ENCODE measurements at places on chromosomes 3 and 15. TPM values are rescaled to one million over a fixed set of nuclear protein-coding genes. Genes with fewer than 3 reads are reported as not detected.

DNA sequence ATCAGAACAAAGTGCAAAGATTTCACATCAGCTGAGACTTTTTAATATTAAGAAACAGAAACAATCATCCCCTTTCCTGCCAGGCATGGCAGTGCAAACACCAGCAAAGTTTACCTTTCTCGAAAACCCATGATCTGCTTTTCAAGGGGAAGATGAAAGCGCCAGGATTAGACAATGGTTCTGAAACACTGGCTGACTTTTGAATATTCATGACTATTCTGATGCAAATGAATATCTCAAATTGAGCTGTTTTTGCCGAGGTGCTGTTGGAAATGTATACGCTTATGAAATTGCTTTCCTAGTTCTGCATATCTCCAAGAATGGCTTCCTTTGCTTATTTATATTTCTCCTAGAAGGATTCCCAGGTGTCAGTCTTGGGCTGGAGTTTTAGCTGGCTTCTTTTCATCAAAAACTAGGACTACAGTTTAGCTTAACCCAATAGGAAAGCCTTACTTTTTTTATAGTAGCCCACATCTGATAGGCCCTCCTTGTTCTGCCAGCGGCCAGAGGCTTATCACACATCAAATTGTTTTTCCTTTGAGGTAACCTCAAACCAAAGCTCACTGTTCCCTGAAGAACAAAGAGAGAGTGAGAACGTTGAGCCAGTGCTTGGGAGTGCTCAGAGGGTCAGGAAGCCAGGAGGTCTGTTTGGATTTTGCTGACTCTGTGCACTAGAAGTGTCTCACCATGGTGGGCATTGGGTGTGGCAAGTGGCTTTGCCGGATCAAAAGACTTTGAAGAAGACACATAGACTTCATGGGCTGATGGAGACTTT is 74.0 kb upstream of the PLCL2 start:
- peak; percentile 16 for DNase-seq

GRCh38 chr15:40162552-40162951 is 1.7 kb downstream of the BUB1B start:
- no peak for DNase-seq

DNA sequence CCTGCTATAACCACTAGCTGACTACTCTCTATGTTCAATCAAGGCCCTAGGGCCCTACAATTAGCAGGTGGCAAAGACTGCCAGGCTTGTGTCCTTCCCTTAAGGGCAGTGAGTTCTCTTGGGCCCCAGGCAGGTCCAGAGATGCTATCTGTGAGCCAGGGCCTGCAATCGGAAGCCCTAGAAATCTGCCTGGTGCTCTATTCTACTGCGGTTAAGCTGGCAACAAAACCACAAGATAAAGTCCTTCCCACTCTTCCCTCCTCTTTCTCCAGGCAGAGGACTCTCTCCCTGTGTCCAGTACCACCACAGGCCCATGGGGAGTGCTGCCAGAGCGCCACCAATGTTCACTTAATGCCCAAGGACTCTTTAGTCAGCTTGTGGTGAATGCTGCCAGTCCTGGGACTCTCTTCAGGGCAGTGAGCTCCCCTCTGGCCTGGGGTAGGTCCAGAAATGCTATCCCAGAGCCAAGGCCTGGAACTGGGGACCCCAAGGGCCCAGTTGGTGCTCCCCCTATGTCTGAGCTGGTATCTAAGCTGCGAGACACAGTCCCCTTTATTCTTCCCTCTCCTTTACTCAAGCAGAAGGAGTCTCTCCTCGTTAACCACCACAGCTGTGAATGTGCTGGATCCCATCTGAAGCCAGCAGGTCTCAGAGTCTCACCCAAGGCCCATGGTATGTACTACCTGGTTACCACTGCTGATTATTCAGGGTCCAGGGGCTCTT is 34.7 kb downstream of the XXYLT1 start:
- DNase-seq = no peak

DNA sequence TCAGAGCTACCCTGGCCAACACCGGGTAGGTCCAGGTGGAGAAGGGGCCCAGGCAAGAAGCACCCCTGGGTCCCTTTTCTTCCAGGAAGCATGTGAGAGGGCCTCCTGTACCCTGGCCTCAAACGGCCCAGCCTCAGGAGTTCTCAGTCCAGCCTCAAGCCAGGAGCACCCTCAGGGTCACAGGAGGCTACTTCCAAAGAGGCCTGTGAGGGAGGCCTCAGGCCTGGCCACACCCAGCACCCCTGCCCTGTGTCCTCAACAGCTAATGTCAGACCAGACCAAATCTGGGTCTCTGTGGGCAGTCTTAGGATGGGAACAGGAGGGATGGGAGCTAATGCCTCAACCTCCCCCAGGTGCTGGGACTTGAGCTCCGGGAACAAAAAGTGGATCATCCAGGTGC is 23.5 kb downstream of the PTH1R start:
- DNase-seq = no peak

- DNase-seq = no peak
These were observed 630.4 kb downstream of the CADM2 start for GRCh38 chr3:85589145-85589544.

DNA sequence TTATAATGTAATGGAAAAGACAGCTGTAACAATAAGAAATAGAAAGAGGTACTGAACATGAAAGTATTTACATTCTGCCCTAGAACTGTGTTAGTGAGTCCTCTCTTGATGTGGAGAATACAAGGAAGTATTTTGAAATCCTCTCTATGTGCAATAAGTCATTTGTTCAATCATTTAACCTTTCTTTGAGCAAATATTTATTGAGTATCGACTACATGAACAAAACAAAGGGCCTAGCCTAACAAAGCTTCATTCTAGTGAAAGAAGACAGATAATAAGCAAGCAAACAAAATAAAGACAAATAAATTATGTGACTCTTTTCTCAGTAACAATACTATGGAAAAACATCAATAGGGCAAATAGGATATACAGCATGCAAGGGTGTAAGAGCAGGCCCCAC is 354.9 kb upstream of the ATP11B start:
- DNase-seq = no peak

Gene PLSCR2
- 5.1 TPM for total RNA-seq

DNA sequence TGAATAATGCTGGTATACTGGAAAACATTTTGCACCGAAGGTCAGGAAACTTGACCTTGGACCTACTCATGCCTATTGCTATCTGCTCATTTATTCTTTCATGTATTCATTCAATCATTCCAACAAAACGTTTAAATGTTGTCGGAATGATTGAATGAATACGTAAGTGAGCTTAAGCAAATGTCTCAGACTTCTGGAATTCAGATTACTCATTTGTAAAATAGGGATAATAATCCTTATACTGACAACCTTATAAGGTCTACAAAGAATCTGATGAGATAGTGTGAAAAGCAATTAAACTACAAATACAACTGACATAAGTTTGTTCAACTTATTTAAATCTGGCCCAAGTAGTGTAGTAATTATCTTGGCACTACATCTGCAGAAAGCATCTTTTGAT is 288.7 kb downstream of the WDR72 start:
- no peak for DNase-seq

GRCh38 chr15:89808160-89808870 is 6.3 kb downstream of the ANPEP start:
- no peak for DNase-seq

Gene KLF15
- total RNA-seq = 10.5 TPM

GRCh38 chr15:42364529-42364928 is 5.2 kb downstream of the CAPN3 start:
- DNase-seq = no peak

Gene SLC15A2
- 1.7 TPM for total RNA-seq

DNA sequence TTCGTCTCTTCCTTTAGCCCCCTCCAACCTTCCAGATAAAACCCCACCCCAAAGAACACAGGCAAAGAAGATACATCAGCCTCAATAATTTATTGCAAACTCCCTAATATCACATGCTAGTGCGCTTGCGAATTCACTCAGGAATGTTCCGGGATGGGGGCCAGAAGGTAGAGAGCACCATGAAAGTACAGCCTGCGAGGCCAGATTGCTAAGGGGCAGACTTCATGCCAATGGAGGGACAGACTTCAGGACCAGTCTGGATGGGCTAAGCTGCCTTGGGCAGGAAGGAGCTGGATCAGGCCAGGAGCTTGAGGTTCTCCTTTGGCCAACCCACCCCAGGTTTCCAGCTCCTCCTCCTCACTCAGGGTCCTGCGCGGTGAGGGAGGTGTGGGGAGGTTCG is 13.4 kb downstream of the CIDEC start:
- DNase-seq = no peak

DNA sequence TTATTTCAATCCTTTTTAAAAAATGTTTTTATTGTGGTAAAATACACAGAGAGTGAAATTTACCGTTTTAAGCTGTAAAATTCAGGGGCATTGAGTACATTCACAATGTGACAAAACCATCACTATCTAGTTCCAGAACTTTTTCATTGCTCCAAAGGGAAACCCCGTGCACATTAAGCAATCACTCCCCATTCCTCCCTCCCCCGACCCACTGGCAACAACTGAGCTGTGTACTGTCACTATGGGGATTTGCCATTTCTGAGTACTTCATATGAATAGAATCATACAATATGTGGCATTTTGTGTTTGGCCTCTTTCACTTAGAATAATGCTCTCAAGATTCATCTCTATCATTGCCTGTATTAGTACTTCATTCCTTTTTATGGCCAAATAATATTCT is 45.5 kb upstream of the BOC start:
- DNase-seq = no peak

- no peak for DNase-seq
These were observed 42.3 kb downstream of the FGD5 start for GRCh38 chr3:14861031-14861430.

GRCh38 chr3:15941958-15942357 is 144.2 kb upstream of the ANKRD28 start:
- no peak for DNase-seq

Measured in H7 (cell line).